ENCODE measurements at places on chromosomes 2 and 18.

GRCh38 chr18:60232541-60232940 lies 140.0 kb downstream of the MC4R start:
- no peak for DNase-seq

DNA sequence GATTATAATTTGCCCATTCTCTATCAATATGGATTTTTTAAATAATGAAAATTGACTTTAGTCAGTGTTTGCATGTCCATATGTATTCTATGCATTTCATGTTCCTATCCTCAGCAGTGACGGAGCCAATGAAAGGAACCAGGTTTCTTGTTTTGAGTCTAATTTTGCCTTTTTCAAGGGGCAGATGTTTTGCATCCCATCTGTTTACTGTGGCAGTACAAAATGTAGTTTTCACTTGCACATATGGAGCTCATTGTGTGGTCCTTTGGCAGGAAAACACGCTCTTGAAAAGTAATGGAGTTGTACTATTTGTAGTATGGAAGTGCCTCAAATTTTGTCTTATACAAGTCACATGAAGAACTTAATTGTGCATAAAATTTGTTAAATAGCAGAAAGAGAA lies 127.8 kb downstream of the AGPS start:
- DNase-seq = no peak

DNA sequence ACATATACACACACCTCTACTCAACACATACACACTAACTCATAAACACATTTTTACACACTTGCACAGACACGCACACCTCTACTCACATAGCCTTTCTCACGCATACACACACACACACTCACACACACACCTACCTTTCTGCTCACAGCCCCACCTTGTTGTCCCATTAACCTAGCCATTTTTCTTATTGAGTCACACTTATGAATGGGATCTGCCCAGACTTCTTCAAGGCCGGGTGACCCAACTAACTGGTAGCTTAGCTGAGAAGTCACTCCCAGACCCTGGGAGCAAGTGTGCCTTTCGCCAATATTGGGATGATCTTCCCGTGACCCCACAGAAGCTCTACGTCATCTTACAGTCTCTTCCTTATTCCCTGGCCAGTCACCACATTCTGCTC lies 192.2 kb downstream of the NCK2 start:
- no peak for DNase-seq

DNA sequence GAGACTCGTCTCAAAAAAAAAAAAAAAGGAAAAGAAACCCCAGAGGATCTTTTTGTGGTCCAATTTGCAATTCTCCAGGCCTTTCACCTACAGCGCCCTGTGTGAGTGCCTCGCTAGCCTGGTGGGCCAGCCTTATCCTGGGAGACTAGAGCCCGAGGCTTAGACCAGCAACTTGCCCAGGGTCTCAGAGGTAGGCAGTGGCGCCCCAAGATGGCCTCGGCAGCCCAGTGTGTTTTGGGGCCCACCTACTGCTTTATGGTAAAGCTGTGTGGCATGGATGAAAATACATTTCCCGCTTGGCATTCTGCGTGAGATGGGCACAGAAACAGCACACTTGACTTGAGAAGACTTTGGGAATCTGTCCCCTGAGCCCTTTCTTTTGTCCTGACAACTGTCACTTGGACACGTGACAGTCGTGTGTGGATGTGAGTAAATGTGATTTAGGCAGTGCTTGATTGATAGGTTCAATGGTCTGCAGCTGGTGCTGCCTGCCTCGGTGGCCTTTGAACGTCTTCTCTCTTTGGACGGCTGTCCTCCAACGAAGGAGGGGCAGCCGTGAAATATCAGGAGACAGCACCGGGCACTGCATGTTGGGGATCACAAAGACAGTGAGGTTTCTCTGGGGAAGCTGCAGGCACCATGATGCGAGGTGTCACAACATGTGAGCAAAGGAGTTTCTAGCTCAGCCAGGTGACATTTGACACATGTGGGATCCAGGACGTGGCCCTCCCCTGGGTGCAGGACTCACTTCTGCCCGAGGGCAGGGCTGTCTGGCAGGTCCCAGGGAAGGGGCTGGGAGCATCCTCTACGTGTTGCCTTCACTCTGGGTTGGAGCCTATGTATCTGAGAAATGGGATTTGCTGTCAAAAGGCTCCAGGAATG lies 209.5 kb upstream of the TWIST2 start:
- DNase-seq = no peak

DNA sequence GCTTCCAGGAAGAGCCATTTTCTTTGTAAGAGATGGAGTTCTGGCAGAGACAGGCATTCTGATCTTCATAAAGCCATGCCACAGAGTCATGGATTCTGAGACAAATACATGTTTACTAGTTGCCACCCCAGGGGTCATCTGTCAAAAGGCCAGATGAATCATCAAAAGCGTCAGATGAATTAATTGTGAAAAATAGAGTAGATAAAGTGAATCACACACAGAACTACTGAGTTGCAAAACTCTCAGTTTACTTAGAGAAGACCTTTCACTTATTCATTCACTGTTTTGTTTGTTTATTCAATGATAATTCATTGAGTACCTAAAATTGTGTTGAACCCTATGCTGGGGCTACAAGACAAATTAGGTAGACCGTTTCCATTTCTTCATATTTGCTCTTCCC lies 157.7 kb upstream of the SERPINE2 start:
- no peak for DNase-seq

DNA sequence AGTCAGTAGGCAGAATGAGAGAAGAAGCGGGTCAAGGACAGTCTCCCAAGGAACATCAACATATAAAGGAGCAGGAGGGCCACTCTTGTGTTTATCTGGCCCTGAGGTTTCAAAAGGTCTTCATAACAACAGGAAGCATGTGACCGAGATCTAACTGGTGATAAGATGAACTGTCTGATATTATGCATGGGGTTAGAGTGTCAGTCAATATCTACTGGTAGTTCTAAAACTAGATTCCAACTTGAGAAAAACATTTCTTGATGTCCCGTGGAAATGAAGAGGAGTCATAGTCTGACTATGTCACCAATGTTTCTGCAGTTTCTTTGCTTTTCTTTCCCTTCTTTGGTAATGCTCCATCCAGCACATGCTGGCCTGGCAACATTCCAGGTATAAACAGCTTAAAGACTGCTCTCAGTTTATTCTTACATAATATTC lies 77.5 kb upstream of the ITPRID2 start:
- DNase-seq = no peak

DNA sequence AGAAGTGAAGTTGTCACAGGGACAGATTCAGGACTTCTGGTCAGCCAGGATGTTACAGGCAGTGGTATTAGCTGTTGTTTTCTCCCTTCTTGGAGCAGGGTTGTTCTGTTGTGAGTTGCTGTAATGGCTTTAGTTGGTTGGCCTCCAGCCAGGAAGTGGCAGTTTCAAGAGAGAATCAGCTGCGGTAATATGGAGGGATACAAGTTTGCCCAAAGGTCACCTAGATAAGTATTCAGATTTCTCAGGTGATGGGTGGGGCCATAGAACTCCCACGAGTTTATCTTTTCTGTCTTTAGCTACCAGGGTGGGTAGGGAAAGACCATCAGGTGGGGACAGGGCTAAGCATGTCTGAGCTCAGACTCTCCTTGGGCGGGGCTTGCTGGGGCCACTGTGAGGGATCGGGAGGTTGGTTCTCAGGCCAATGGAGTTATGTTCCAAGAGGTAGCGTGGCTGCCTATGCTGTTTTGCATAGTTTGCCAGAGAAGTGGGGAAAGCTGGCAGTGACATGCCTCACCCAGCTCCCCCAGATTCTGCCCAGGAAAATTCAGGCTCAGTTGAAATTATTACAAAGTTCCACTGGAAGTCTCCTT lies 640.4 kb upstream of the CHAC2 start:
- DNase-seq = no peak

- no peak for DNase-seq
These were observed 11.1 kb upstream of the TLK1 start for GRCh38 chr2:171171808-171172207.

- DNase-seq = no peak
These were observed 39.7 kb upstream of the SALL3 start for GRCh38 chr18:78939734-78940494.

DNA sequence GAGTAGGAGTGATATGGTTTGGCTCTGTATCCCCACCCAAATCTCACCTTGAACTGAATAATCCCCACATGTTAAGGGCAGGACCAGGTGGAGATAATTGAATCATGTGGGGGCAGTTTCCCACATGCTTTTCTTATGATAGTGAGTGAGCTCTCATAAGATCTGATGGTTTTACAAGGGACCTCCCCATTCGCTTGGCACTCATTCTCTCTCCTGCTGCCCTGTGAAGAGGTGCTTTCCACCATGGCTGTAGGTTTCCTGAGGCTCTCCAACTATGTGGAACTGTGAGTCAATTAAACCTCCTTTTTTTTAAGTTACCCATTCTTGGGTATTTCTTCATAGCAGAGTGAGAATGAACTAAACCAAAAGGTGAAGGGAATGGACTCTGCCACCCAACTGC lies 207.5 kb downstream of the LOXHD1 start:
- DNase-seq = no peak

GRCh38 chr2:112843288-112843687 lies 6.7 kb upstream of the IL1B start:
- no peak for DNase-seq

DNA sequence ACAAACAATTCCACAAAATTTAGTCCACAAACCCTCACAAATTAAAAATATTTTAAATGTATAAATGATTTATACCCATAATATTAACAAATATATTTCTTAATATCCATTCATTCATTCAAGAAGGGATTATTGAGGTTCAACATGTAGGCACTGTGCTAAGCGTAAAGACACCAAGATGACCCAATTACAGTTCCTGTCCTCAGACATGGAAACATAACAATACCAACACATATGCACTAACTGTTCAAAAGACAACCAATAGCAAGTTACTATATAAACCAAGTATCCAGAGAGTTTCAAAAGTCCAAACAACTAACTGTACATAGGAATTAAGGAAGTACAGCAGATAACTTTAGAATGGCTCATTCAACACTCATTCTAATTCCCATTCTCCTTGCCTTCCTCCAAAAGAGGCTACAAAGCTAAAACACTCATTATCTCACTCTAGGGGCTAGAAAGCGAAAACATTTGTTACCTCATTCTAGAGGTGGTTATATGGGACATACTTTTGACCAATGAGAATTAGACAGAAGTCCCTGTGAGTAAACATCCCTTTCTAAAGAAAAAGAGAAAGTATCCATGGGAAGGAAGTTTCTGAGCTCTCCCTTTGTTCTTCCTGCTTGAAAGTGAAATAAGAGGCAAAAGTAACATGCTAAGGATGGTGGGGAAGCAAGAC lies 292.4 kb downstream of the ZEB2 start:
- DNase-seq = no peak

DNA sequence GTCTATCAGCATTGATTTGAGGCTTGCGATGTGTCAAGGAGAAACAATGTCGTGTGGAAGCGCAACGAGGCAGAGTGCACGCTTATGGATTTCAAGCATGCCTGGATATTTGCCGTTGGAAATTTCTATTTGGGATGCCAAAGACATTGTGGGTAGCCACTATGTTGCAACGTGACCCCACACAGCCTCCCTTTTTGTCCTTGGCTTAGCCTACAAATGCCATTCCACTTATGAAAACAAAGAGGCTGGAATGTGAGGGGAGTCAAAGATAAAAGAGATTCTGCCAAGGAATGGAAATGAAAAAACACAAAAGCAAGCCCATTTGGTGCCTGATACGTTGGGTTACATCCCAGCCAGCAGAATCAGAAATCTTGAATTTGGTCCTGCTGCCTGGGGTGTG lies 721.2 kb downstream of the GALR1 start:
- no peak for DNase-seq

DNA sequence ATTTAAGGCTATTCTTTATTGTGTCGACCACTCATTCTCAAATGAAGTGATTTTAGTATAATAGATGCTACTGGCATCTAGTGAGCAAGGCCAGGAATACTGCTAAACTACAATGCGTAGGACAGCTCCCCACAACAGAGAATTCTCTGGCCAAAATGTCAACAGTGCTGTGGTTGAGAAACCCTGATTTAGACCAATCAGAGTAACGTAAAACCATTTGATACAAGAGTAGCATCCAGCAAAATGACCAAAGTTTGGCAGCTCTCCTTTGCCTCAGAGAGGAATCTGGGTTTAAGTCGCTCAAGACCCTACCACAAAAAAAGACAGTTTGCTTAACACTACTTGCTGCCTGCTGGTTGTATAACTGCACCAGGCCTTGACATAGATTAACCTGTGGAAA lies 37.0 kb upstream of the TTN start:
- DNase-seq = no peak

DNA sequence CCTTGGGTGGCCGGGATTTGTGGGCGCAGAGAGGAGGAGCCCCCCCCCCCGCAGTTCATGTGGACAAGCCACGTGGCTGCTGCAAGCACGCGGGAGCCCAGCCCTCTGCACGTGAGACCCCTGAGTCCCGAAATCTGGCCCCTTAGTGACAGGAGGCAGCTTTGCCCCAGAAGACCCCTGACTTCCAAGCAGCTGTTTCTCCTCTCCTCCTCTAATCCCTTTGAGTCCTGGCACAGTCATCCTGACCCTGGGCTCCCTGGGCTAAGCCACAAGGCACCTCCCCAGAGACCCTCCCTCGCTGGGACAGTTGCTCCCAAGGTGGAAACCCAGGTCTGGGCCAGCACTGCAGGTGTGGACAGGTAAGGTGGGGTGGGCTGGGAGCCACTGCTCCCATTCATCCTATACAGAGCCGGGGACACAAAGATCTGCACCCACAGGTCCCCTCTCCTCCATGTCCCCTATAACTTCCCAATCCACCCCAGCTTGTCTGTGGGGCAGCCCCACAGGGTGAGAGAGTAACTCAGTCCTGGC lies 923 bp downstream of the TEKT4 start:
- no peak for DNase-seq

GRCh38 chr18:24231773-24232735 lies 93.2 kb downstream of the CABYR start:
- no peak for DNase-seq

GRCh38 chr18:74949611-74950010 lies 259.3 kb downstream of the PTGR3 start:
- no peak for DNase-seq

- no peak for DNase-seq
These were observed 98.2 kb downstream of the PDCL3 start for GRCh38 chr2:100660851-100661584.

DNA sequence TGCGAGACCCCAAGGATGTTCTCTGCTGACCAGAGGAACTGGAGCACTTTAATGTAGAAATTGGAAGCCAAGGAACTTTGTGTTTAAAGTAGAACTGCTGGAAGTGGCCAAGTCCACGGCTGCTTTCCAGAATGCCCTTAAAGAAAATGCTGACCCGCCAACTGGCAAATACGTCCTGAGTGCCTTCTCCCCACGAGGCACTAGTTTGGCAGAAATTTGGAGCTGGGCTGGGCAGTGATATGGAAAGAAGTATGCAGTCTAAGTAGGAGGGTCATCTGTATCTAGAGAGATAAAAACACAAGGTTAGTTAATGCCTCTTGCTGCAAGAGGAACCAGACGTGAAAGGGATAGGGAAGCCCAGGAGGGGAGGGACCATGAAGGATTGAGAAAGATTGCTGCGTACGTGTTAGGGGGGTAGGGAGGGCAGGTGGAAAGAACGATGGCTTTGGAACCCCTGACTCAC lies 59.3 kb upstream of the RFX8 start:
- no peak for DNase-seq

DNA sequence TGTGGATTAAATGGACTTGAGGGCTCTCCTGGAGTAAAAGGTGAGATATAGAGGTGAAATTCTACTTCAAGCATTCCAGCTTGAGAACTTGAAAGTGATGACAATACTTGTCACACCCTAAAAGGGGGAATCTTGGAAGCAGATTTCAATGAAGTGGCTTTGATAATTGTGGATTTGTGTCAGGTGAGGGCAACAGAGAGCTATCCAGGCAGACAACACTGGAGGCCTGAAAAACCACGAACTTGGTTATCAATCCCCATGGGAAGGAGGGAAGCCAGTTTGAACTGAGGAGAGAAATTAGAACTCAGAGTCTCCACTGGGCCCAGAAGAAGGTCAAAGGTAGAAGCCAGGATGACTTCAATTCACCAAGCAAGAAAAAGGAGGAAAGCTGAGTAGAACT lies 263.9 kb downstream of the FIGN start:
- DNase-seq = no peak
